Cardiac muscle cell (in vitro differentiated cells and primary cell): ENCODE measurements at places on chromosomes 16 and 17. TPM values are rescaled to one million over a fixed set of nuclear protein-coding genes. Genes with fewer than 3 reads are reported as not detected.

DNA sequence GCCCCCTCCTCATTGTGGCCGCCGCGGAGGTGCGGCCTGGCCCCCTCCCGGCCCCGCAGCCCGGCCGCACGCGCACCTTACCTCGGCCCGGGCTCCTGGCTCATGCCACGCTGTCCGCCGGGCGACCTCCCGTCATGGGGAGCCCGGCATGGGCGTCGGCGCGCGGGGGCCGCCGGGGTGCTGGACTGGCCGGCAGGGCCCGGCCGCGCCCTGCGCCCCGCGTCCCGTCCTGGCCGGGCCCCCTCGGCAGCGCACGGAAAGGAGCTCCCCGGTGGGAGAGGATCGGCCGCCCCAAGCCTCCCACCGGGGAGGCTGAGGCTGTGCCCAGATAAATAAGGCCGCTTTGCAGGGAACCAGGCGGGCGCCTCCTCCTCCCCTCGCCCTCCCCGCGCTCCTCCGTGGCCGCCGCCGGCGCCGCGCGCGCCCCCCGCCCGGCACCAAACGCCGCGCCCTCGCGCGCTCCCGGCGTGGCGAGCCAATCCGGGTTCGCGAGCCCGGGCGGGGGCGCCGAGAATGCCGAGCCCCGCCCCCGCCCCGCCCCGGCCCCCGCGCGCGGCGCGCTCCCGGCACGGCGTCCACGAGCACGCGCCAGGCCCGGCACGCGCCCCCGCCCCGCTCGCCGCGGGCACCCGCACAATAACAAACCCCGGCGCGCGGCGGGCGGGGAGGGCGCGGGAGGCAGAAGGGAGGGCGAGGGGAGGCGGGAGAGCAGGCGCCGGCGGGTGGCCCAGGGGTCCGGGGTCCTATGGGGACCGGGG, at the start of gene FBXL16:
FBXL16 (minus strand) TSS at position 371 of the 758 bp plus-strand sequence. CDS start 8,396 bp downstream, outside the sequence.
- DNase-seq: no peak
- peaks cover 10% of the 10 kb centered on the region for H3K4me1 ChIP-seq
- H3K36me3 ChIP-seq: no peaks in the 10 kb centered on the region
- H3K27ac ChIP-seq: no peak within 1 kb of the TSS
- peaks cover 86% of the 10 kb centered on the region for H3K27me3 ChIP-seq

DNA sequence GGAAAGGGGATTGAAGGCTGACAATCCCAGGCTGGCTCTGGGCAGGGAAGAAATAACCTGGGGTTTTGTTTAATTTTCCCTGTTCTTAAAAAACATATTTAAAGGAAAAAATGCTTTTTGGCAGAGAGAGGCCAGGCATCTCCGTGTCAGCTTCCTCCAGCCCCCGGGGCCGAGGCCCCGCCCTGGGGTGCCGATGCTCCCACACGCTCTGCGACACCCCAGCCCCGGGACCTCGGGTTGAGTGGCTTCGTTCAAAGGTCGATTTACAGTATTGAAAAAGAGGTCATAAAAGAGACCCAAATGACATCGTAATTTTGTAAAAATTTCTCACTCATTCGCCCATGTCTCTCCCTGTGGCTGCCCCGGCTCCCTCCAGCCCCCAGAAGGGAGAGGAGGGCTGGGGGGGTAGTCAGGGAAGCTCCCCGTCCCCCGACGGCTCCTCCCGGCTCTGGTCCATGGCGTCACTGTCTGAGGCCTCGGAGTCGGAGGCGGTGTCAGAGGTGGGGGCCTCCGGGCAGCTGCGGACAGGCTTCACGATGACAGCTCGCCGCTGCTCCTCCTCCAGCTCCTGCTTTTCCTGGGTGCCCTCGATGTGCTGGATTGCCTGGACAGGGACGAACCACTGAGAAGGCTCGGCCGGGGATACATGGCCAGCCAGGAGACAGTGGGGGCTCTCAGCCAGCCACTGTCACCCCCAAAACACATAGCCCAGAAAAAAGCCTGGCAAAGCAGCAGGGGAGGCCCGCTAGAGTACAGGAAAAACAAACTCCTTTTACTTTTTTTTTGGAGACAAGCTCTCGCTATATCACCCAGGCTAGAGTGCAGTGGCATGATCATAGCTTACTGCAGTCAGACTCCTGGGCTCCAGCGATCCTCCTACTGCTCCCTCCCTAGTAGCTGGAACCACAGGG, 14.9 kb downstream of the TFAP4 start:
- H3K4me3 ChIP-seq: no peak overlapping the region
- H3K4me1 ChIP-seq: no peaks in the 10 kb centered on the region
- peaks cover 4% of the 10 kb centered on the region for H3K36me3 ChIP-seq
- no peaks in the 10 kb centered on the region for H3K27me3 ChIP-seq
- H3K27ac ChIP-seq: peak overlapping the region; percentile 68
- no peak for DNase-seq

DNA sequence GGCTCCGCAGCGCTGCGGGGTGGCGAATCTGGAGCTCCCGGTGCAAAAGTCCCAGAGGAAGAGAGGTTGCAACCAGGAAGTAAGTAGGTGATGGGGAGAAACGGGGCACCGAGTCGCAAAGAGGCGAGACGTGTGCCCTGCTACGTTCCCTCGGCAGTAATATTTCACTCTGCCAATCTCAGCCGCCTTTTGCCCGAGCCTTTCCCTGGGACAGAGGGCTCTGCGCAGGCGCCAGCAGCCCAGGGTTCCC, at the start of gene NR1D1:
NR1D1 (minus strand) TSS at position 171 of the 250 bp plus-strand sequence. CDS start 495 bp downstream, outside the sequence.
- peaks cover 29% of the 10 kb centered on the region for H3K4me1 ChIP-seq
- peak within 1 kb of the TSS; percentile 36 for H3K4me3 ChIP-seq
- no peak for DNase-seq
- H3K36me3 ChIP-seq: no peaks in the 10 kb centered on the region
- H3K27me3 ChIP-seq: no peaks in the 10 kb centered on the region

GRCh38 chr16:22844416-22844815, 30.5 kb downstream of the HS3ST2 start:
- DNase-seq: no peak
- no peak overlapping the region for H3K27ac ChIP-seq
- H3K36me3 ChIP-seq: no peaks in the 10 kb centered on the region

DNA sequence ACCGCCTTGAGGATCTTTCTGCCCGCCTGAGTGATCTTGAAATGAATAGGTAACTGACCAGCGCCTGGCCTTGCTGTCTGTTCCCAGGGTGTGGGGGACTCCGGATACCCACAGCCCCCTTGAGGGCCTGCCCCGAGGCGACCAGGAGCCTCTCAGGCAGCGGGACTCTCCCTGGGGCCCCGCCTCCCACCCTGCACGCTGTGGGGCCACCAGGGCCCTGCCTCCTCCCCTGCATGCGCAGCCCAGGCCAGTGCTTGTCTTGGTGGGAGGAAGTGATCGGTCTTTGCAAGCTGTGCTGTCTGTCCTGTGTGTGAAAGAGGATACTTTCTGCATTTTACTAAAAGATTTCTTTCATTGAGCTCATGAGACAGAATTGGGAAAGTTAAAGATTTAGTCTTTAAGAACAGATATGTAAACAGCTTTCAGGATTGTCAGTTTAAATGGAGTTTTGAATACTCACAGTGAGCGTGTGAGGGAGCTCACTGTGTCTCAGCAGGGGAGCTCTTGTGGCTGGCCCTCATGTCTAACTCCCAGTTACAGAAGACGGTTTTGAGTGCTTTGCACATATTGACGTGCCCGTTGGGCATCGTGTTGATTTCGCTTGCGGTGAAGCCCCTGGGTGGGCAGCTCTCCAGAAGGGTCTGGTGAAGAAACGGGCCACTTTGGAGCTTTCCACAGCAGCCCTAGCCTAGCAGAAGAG, 36.1 kb upstream of the CAPN15 start:
- no peak for DNase-seq
- no peaks in the 10 kb centered on the region for H3K27me3 ChIP-seq
- H3K4me1 ChIP-seq: peaks cover 2% of the 10 kb centered on the region
- H3K36me3 ChIP-seq: peaks cover 8% of the 10 kb centered on the region

- H3K36me3 ChIP-seq: peaks cover 1% of the 10 kb centered on the region
- no peaks in the 10 kb centered on the region for H3K27me3 ChIP-seq
- no peak overlapping the region for H3K27ac ChIP-seq
These were observed 17.8 kb downstream of the SAP30BP start for GRCh38 chr17:75684924-75685323.

DNA sequence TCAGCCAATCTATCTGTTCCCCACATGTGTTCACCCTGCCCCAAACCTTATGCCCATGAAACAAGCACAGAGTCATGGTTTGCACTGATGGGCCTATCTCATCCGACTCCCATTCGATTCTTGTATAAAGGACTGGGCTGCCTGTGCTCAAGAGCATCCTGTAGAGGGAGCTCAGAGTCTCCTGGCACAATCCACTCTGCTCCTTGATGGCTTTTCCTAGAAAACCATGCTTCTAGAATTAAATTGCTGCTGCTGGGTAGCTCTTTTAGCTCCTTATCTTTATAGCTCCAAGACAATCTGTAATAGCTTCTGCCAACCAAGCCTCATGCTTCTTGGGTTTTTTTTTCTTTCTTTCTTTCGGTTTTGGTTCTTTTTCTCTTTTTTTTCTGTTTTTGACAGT, 9.7 kb downstream of the ZNF19 start:
- no peaks in the 10 kb centered on the region for H3K27me3 ChIP-seq
- peaks cover 9% of the 10 kb centered on the region for H3K36me3 ChIP-seq
- DNase-seq: peak; percentile 32
- no peak overlapping the region for H3K4me3 ChIP-seq
- no peaks in the 10 kb centered on the region for H3K4me1 ChIP-seq

GRCh38 chr17:8430966-8431365, 4.7 kb upstream of the NDEL1 start:
- H3K36me3 ChIP-seq: no peaks in the 10 kb centered on the region
- H3K4me1 ChIP-seq: no peaks in the 10 kb centered on the region
- no peak for DNase-seq
- no peak overlapping the region for H3K27ac ChIP-seq
- H3K4me3 ChIP-seq: no peak overlapping the region

DNA sequence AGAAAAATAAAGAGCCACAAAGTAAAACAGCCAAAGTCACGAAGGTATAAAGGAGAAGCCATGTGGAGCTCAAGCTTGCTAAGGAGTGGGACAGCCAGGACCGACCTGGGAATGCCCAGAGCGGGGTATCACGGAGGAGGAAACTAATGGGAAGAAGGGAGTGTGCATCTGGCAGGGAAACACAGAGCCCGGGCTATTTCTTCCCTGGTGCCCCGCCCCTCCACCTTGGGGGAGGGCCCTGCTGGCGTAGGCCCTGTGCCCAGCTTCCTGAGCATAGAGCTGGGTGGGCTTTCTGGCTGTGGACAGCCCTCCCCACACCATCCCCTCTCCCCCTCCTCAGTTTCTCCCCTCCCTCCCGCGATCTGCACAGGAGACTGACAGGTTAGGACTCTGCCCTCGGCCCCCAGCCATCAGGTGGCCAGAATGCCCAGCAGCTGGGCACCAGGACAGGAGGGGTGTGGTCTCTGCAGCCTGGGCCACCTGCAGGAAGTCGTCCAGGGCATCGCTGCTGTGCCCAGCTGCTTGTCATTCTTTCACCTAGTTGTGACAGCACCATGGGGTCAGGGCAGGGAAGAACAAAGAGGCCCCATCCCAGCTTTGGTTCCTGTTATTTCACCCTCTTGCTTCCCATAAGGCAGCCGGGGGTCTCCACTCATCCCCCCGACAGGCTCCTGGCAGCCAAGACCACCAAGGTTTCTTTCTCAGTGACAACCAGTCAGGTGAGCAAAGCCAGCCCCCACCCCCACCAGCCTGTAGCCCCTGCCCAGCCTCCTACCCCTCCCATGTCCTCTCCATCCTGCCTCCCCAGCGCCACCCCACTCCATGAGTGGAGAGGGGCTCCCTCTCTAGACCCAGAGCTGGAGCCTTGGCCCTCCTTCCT, 7.1 kb upstream of the DCAF7 start:
- no peak for DNase-seq
- no peaks in the 10 kb centered on the region for H3K36me3 ChIP-seq
- H3K27me3 ChIP-seq: peaks cover 28% of the 10 kb centered on the region
- H3K4me1 ChIP-seq: no peaks in the 10 kb centered on the region
- H3K4me3 ChIP-seq: no peak overlapping the region

DNA sequence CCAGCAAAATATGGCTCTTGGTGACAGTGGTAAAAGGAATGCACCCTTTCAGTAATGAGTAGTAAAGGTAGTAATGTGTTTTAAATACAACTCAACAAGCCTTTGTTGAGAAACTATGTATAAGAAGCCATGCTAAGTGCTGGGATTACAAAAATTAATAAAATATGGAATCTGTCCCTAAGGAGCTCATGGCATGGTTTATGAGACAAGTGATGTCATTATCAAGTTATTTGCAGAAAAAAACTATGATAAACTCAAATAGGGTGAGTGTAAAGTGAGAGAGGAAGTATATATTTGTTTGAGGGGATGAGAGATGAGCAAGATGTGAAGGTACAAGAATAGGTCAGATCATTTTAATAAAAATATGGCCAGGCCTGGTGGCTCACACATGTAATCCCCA, 76.9 kb downstream of the NF1 start:
- H3K27ac ChIP-seq: no peak overlapping the region
- H3K4me1 ChIP-seq: peaks cover 8% of the 10 kb centered on the region
- H3K4me3 ChIP-seq: no peak overlapping the region

GRCh38 chr16:49928176-49929041, 72.5 kb upstream of the ZNF423 start:
- no peak overlapping the region for H3K27ac ChIP-seq
- H3K4me3 ChIP-seq: no peak overlapping the region
- no peaks in the 10 kb centered on the region for H3K27me3 ChIP-seq

DNA sequence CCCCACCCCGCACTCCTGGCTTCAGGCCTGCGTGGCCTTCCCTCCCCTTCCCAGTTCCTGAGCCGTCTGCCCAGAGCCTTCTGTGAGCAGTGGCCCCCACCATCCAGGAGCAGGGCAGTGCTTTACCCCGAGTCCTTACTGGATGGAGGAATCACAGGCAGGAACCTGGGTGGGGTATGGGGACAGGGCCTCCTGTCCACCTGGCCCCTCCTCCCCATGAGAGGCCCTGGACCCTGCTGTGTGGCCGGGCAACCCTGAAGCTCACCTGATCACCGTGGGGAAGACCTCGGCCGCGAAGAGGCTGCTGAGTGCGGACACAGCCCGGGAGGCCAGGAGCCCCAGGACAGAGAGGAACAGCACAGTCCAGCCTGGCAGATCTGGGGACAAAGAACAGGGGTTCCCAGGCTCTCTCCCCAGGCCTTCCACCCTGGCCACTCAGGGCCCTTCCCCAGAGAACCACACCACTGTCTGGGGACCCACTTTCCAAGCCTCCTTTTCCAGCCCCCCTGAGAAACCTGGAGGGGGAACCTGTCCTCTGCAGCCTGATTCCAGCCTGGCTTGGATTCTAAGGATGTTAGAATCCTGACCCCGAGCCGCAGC, 3.2 kb downstream of the SLC22A31 start:
- DNase-seq: no peak
- peaks cover 8% of the 10 kb centered on the region for H3K4me1 ChIP-seq
- no peaks in the 10 kb centered on the region for H3K36me3 ChIP-seq
- no peak overlapping the region for H3K27ac ChIP-seq
- H3K4me3 ChIP-seq: no peak overlapping the region
- H3K27me3 ChIP-seq: peaks cover 32% of the 10 kb centered on the region

- H3K4me3 ChIP-seq: no peak overlapping the region
- no peak for DNase-seq
- no peak overlapping the region for H3K27ac ChIP-seq
- H3K4me1 ChIP-seq: no peaks in the 10 kb centered on the region
These were observed 18.9 kb downstream of the DNAH17 start for GRCh38 chr17:78558181-78558850.

The TCAP gene
- 105 and 133 TPM in 2 replicates for polyA plus RNA-seq

The WNT3 gene
- polyA plus RNA-seq: 5.8 and 7.3 TPM in 2 replicates

The AIPL1 gene
- not detected in 2 replicates for polyA plus RNA-seq

The CHD9NB gene
- not detected in 2 replicates for polyA plus RNA-seq
